Stimulated activated CD4-positive, alpha-beta T cell treated with anti-CD3 and anti-CD28 coated beads, Interleukin-12 subunit alpha, Interleukin-12 subunit beta, amount 100 ng/mL, for 4 hours (primary cell): ENCODE measurements at places on chromosomes 2 and 18.

GRCh38 chr2:160719116-160719515 is 225.5 kb upstream of the RBMS1 start:
- DNase-seq = no peak

GRCh38 chr2:95059656-95060370 is 34.3 kb downstream of the MAL start:
- no peak for DNase-seq

- DNase-seq = no peak
Measured at GRCh38 chr2:216909541-216910210, 49.8 kb upstream of the TNP1 start.

DNA sequence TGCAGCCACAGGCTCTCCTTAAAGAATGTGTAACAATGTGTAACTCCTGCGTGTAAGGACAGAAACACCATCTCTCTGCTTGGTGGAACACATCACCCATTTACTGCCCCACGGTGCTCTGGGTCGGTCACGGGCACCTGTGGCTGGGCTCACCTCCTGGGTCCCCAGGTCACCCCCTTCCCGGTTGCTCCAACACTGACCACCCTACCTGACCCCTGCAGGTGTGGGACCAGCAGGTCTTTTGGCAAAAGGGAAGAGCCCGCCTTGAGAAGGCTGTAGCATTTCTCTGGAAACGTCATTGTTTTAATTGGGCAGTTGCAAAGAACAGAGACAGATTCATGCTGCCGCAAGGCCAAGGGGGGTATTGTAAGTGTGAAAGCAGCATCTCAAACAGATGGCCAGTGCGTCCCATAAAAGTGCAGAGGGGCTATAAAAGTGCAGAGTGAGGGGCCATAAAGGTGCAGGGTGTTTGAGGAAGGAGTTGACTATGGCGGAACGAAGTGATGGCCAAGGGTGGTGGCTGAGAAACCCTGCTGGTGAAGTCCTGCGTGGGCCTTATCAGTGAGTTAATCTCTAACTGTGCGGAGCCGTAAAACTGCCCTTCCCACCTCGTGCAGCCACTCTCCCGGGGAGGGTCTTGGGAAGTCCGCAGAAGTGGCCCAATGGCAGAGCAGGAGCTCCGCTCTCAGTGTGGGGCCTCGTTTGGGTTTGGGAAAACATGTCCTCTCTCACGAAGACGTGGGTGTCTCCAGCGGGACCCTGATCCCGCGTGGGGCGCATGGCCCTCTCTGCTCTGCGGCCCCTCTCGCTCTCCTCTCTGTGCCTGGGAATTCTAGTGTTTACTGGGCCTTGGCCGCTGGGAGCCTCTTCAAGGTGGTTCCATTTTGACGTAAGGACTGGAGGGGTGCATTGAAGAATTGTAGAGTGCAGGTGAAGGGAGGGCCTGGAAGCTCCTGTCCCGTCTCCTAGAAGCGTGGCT is 13.7 kb upstream of the NEU4 start:
- no peak for DNase-seq

DNA sequence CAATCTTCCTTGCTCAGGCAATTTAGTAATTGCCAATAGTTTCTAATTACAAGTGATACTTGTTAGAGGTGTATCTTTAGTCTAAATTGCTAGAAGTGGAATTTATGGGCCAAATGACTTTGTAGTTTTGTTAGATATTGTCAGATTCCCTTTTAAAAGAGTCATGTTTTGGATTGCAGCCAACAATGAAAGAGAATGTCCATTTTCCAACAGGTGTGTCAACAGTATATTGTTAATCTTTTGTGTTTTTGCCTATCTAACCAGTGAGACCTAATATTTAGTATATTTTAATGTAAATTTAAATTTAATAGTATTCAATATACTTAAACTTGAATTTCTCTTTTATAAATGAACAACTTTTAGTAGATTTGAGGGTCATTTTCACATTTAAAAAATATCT is 259.4 kb upstream of the ETAA1 start:
- DNase-seq = no peak

DNA sequence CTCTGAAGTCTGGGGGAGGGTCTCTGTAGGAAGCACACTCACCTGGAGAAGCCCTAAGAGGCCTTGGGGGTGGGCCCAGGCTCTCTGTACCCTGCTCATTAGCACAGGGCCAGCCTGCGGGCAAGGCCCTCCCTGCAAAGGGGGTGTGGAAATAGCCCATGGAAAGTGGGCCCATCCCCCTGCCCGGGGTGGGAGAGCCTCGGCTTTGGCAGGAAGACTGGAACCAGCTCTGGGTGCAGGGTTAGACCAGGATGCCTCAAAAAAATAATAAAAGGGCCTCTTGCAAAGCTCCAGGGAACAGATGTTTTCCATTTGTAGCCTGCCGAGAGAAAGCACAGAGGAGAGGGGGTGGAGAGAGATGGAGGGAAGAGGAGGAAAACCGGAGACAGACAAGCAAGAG is 98.7 kb downstream of the STPG4 start:
- DNase-seq = no peak

DNA sequence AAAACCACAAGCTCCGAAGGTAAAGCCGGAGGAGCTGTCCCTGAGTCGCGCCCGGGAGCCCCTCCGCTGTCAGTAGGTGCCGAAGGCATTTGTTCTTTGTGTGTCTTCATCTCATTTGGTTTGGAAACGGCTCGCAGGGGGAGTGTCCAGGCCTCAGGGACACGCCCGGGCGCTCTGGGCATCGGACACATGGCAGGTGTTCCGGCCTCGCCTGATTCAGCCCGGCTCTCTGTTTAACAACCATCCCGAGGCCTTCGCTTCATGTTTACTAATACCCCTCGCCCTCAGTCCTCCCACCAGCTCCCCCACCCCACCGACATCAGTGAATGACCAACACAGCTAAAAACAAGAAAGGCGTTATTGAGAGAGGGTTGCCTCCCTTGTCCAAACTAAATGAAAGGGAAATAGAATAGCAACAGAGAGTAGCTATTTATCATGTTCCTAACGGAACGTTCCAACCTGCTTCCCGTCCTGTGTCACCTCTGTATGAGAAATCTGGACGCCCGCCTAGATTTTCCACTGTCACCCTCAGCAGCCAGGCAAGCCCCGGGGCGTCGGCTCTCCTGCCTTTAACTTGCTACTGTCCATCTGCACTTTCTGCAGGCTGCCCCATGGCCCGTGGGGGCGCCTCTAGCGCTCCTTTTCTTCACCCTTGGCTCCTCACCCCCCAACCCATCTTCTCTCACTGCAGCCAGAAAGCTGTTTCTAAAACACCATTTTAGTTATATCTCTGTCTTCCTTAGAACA is 73.9 kb downstream of the MYCN start:
- DNase-seq = no peak

DNA sequence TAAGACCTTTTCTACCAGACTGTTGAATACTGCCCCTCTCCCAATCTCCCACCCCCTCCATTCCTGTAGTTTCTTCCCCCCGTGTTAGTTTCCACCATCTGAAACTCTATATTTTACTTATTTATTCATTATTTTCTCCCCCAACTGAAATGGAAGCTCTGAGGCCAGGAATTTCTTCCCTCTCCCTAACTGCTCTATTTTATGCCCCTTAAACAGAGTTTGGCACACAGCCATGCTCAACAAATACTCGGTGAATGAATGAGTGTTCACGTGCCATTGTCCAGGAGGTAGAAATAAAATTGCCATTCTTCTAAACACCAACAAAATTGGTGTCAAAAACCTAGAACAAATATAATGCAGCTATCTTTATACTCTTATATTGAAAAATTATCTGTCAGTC is 5.6 kb downstream of the ITGB1BP1 start:
- DNase-seq = no peak

DNA sequence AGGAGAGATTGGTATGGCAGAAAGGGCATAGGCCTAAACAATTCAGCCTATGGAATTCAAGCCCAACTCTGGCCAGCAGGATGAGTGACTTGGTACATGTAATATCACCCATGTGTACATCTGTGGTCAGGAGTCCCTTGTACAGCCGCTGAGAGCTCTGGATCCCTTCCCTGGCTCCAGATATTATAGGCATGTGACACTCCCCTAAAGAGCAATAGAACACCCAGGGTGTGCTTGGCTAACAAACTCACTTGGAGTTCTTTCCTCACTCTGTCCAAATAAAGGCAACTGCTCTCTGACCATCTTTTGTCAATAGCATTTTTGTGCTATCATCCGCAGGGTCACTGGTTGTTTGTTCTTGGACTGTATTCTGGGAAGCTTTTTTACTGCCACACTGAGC is 197.4 kb upstream of the NCKAP5 start:
- no peak for DNase-seq

- no peak for DNase-seq
Measured at GRCh38 chr2:187590175-187590574, 35.9 kb upstream of the TFPI start.

GRCh38 chr2:220781622-220782241 is 790.4 kb downstream of the EPHA4 start:
- no peak for DNase-seq

DNA sequence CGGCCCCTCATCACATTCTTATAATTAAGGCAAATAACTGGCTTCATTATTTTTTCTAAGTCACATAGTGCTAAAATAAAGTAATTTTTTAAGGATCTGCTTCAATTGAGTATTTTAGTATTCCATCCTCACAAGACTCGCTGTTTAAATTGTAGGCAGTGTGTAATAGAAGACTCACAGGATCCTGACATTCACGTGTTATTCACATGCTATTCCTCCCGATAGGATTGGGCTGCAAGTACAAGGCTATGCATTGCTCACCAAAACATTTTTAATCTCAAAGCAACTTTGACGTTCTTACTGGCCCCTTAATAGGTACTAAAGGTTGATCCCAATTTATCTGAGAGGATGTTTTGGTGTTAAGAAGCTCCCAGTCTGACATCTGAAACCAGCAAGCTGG is 127.6 kb upstream of the L3MBTL4 start:
- no peak for DNase-seq

DNA sequence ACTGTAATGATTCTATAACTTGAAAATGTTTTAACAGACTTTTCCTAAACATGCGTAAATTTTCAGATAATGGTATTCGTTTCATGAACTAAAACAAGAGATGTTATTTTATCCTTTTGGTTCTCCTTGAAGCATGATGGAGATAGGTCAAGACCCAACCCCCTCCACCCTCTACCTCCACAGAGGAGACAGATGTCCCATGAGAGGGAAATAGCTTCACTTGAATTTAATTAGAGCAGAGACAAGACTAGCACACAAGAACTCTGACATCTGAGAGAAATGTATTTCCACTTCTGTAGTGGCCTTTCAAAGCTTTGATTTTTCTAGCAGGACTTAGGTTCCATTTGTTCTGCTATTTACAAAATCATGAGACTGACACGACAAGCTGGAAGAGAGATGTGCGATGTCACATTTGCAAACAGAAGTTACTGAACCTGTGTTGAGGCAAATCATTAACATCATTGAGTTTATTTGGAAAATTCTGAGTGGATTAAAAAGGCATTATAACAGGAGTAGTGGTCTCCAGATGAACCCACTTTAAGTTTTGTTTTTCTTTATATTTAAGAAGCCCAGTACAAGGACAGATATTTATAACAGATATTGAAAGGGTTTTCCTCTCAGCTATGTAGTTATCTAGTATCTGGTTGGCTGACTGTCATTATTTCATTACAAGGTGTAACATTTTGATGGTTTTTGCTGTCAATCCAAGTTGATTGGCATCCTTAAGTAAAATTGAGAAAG is 276.2 kb downstream of the ASXL3 start:
- no peak for DNase-seq

DNA sequence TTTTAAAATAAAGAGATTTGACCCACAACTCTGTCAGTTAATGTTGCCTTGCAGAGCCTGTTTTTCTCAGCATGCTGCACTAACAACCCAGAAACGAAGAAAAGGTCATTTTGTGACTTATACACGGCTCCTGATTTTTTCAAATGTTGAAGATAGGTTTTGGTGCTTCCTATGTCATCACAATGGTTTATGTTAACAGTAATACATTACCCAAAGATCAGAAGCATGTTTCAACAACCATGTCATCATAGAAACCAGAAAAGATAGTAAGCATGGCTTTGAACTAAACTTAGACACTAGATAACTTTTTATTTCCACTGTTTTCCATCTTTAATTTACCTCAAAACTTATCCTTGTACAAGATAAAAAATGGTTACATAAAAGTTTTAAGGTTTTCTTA is 10.1 kb downstream of the BAZ2B start:
- no peak for DNase-seq

- DNase-seq = no peak
Measured at GRCh38 chr2:228819701-228820100, 451.4 kb downstream of the PID1 start.

GRCh38 chr2:110103061-110103961 is 12.3 kb downstream of the MALL start:
- no peak for DNase-seq

GRCh38 chr2:70986499-70987189 is 8.0 kb downstream of the TEX261 start:
- no peak for DNase-seq

DNA sequence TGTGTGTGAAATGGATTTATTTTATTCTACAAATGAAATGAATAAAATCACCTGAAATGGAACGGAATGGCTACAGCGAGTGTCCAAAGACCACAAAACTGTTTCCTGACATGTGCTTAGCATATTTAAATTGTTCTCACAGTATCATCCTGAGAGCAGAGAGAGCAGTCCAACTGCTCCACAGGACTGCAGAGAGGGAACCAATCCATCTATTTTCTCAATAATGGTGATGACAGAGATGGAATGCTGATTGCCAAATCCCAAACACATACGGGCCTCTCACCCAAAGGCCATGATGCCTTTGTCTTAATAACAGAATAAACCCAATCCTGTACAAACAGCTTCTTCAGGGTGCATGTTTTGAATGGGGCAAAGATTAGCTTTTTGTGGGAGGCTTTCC is 41.1 kb downstream of the STAT1 start:
- no peak for DNase-seq

GRCh38 chr2:95323347-95324155 is 26.4 kb downstream of the KCNIP3 start:
- no peak for DNase-seq

- DNase-seq = no peak
Measured at GRCh38 chr2:220147161-220148038, 520.0 kb downstream of the SLC4A3 start.

- DNase-seq = no peak
Measured at GRCh38 chr2:206212673-206213513, 53.2 kb downstream of the EEF1B2 start.
